ENCODE measurements at places on chromosomes 6 and 20.

DNA sequence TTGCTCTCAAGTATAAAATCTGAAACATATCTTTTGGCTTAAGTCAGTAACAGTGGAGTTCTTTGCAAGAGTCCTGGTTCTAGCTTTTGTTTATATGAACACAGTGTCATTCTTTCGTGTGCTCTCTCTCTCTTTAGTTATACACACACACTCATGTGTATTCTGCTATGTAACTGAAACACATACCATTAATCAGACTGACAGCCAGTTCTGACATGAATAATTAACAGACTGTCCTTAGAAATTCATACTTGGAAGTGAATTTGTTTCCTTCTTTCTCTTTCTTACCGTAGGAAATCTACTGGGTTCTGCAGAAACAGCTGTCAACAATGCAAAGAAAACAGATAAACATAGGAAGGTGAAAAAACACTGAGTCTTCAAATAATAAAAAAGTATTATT lies 2.5 kb downstream of the MCM9 start:
- DNase-seq: no peak

DNA sequence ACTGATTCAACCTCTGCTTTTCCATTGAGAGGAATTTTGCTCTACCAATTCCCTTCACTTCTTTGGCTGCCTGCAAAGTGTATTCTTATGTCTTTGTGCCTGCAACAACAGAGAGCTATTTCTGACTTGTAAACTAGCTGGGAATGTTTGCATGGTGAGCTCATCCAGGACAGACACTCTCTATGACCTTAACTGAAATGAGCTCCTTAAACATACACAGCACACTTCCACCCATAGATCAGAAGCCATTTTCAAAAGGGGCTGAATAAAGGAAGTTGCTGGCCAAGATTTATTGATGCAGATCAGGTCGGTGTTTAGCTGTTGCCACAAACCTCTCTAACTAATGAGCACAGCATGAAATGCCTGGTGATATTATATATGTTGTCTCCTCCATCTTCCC lies 377.7 kb downstream of the BTBD9 start:
- no peak for DNase-seq

DNA sequence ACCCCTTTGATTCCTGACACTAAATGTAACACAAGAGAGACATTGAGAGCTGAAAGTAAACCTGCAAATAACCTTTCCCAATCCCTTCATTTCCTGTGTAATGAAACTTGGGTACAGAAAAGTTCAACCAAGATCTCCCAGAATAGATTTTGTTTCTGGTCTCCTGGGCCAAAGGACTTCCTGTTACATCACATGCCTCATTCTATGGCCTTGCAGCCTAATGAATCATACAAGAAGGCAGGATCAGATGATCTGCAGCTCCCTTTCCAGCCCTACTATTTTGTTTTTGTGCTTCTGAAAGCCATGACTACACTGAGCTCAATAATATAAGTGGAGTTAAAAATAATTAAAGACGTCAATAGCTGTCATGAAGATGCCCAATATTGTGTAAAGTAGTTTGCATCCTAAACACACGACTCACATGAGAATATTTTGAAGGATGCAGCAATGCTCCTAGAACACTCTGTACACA lies 73.4 kb upstream of the NOX3 start:
- DNase-seq: no peak

DNA sequence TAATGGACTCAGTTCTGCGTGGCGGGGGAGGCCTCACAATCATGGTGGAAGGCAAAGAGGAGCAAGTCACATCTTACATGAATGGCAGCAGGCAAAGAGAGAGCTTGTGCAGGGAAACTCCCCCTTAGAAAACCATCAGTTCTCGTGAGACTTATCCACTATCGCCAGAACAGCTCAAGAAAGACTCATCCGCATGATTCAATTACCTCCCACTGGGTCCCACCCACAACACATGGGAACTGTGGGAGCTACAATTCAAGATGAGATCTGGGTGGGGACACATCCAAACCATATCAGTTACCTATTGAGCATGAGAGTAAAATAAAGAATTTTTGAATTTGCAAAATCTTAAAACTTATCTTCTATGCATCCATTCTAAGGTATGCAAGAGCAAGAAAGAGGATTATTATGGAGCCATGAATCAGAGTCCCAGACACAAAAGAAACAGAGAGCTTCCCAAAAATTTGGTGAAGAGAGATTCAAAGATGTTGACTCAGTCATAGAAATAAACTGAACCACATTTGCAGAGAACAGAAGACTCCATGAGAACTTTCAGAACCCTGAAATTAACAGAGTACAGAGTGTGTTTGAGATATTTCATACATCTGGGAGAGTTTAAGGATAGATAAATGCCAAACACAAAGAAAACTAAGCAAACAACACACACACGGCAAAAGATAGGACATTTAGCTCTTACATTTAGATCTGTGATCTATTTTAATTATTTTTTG lies 17.1 kb upstream of the MOXD1 start:
- DNase-seq: no peak

GRCh38 chr20:44973053-44973452 lies 6.7 kb downstream of the STK4 start:
- DNase-seq: no peak

DNA sequence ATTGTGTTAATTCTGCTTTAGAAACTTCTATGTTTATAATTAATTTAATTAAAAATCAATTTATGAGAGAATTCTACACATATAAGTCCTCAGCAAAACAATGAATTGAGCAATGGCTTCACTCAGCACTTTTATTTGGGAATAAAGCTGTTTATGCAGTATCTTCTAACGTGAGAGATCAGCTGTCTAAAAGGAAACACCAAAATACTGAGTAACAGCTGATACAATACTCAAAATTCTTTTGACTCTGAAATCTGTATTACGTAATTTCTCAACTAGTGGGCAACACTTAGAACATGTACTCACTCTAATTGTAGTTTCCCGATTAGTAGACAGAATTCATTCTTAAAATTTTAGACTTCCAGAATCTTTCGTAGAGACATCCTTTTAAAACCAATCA lies 49.8 kb downstream of the MAP3K7 start:
- no peak for DNase-seq

DNA sequence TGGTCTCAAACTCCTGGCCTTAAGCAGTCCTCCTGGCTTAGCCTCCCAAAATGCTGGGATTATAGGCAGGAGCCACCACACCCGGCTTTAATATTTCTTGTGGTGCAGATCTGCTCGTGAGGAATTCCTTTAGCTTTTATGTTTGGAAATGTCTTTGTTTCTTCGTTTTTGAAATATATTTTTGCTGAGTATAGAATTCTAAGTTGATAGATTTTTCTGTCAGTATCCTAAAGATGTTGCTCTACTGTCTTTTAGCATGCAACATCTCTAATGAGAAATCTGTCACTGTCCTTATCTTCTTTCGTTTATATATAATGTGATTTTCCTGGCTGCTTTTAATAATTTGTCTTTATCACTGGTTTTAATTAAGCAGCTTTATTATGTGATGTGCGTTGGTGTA lies 75.1 kb downstream of the ZFAND3 start:
- no peak for DNase-seq

- no peak for DNase-seq
Observed at GRCh38 chr20:39289316-39289715, 327.2 kb downstream of the DHX35 start.

DNA sequence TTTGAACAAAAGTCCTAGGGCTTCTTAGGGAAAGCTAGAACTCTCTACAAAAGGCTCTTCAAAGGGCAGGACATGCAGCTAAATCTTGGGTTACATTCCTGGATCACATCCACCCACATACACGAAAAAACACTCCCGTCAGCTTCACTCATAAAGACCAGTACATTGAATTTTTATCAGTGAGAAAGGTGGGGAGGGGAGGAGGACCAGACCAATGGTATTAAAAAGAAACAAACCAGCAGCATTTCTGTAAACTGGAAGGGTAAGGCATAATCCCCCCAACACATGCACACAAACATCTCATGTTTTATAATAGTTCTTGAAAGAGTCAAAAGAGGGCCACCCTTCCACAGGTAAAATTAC lies 31.6 kb downstream of the MYLK4 start:
- no peak for DNase-seq

- DNase-seq: no peak
Observed at GRCh38 chr6:160439751-160440150, 91.6 kb downstream of the SLC22A3 start.

DNA sequence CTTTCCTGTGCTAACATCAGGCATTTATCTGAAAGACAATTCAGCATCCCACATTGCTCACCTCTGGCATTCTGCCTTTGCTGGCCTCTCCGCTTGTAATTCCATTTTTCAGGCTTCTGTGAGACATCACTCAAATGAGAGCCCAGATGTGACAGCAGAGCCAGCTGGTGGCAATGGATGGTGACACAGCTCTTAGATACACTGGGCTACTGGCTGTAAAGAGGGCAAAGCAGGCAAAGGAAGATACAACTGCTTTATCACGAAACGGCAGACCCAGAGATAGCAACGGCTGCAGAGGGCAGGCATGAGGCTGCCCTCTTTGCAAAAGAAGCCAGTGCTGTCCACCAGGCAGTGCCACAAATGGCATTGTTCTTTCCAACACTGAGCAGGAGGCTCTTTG lies 329.8 kb downstream of the KIF16B start:
- no peak for DNase-seq

- no peak for DNase-seq
Observed at GRCh38 chr6:131867744-131868143, 59.9 kb downstream of the ENPP1 start.

GRCh38 chr6:128206610-128207426 lies 306.0 kb upstream of the THEMIS start:
- DNase-seq: no peak

GRCh38 chr6:116008470-116009243 lies 52.0 kb downstream of the FRK start:
- DNase-seq: no peak

- peak; percentile 49 for DNase-seq
Observed at GRCh38 chr20:10978713-10979112, 304.9 kb upstream of the JAG1 start.

DNA sequence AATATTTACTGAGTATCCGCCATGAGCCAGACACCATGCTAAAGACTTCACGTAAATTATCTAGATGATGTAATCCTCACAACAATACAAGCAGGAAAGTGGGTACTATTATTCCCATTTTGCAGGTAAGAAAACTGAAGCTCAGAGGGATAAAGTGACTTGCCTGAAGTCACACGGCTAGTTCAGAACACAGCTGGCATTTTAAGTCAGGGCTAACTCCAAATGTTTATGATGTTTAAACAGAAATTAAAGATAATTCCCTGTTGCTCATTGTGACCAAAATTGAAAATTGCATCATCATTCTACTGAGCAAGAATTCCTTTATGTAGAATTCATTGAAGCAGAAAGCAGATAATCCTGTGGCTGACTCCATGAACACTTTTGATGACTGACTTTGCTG lies 71.3 kb upstream of the STXBP5 start:
- no peak for DNase-seq

DNA sequence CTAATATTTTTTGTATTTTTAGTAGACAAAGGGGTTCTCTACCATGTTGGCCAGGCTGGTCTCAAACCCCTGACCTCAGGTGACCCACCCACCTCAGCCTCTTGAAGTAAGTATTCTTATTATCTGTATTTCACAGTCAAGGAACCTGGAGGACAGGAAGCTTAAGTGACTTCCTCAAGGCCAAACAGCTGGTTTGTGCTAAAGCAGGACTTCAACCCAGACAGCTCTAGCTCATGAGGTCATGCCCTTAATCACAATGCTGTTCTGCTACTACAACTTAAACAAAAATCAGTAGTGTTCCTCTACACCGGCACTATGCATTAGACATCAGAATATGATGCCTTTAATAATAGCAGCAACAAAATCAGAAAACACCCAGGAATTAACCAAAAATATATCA lies 168.9 kb downstream of the ADGB start:
- no peak for DNase-seq

GRCh38 chr6:132479131-132479530 lies 33.8 kb downstream of the STX7 start:
- no peak for DNase-seq

DNA sequence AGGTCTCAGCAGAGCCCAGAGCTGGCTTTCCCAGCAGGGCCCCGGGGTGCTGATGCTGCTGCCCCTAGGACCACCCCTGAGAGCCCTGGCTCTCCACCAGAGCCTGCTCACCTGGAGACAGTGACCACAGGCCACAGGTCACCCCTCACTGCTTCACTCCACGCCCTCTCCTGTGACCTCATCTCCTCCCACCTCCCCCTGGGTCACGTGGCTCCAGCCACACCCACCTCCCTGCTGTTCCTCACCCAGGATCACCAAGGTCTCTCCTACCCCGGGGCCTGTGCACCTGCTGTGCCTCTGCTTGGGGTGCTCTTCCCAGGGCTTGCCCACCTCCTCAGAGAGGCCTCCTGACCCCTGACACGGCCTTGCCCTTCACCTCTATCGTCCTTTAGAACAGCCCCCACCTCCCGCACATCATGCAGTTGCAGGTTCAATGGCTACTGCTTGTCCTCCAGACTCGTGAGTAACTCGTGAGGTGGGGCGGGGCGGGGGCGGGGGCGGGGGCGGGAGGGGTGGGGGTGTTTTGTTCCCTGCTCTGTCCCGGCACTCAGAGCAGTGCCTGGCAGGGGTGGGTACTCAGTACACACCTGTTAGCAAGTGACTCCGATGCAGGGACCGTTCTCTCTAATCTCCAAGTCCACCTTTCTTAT lies 468.0 kb downstream of the PREX1 start:
- no peak for DNase-seq

- no peak for DNase-seq
Observed at GRCh38 chr20:47392015-47392720, 35.7 kb upstream of the ZMYND8 start.

- DNase-seq: no peak
Observed at GRCh38 chr20:19738951-19739350, 19.1 kb upstream of the RIN2 start.

DNA sequence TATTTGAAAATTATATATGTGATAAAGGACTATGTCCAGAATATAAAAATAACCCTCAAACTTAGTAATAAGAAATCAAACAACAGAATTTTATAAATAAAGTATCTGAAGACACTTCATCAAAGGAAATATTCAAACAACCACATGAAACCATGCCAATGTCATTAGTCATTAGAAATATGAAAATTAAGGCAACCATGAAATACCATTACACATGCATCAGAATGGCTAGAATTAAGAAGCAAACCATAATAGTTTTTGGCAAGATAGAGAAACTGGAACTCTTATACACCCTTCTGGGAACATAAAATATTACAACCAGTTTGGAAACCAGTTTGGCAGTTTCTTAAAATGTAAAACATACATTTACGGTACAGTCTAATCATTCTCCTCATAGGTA lies 137.2 kb upstream of the ADGRB3 start:
- no peak for DNase-seq

- DNase-seq: no peak
Observed at GRCh38 chr20:7144464-7144863, 377.0 kb downstream of the BMP2 start.

DNA sequence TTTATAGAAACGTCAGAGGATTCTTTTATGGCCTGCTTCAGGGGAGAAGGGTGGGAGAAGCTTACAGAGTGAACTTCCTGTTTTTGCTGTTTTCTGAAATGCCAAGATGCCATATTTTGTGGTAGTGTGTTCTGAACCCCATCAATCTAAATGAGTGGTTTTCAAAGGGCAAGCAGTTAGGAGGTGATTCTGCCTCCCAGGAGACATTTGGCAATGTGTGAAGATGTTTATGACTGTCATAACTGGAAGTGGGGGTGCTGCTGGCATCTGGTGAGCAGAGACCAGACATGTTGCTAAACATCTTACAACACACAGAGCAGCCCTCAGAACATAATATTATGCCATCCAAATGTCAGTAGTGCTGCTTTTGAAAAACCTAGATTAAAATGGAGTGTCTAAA lies 6.0 kb upstream of the PRL start:
- no peak for DNase-seq

GRCh38 chr6:53179961-53180651 lies 31.5 kb upstream of the GCM1 start:
- no peak for DNase-seq

GRCh38 chr20:50066161-50066834 lies 46.7 kb downstream of the UBE2V1 start:
- no peak for DNase-seq

Measured in nephron progenitor cell (in vitro differentiated cells).